Activated naive CD4-positive, alpha-beta T cell treated with anti-CD3 and anti-CD28 coated beads, Interleukin-2, amount 50 U/mL, for 72 hours (primary cell): ENCODE measurements at places on chromosomes 16 and 17. TPM values are rescaled to one million over a fixed set of nuclear protein-coding genes. Genes with fewer than 3 reads are reported as not detected.

The SMIM22 gene
- not detected for total RNA-seq

The WFIKKN2 gene
- not detected for total RNA-seq

The SEC14L5 gene
- 1.1 TPM for total RNA-seq

The MYL4 gene
- total RNA-seq: not detected

The KRT34 gene
- not detected for total RNA-seq
